Stimulated activated CD8-positive, alpha-beta memory T cell treated with anti-CD3 and anti-CD28 coated beads, Interleukin-4, amount 100 ng/mL, for 4 hours (primary cell): ENCODE measurements at places on chromosomes 12 and 14.

GRCh38 chr12:114998750-114999128 is 314.8 kb upstream of the TBX3 start:
- DNase-seq: no peak

DNA sequence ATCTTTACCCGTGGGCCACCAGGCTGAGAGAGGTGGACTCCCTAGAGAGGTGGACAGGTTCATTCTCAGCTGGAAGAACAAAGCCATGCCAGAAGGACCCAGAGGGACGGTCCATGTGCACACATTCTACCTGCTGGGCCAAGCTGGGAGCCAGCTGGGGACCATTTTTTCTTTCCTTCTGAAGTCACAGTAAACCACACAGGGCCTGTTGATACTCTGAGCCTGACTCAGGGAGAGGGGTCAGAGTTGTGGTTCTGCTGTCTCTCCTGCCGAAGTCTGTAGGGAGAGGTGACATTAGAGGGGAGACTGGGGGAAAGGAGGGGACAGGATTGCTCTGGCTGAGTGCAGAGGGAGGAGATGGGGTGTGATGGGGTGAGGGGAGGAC is 148.6 kb downstream of the TSPAN9 start:
- DNase-seq: no peak

GRCh38 chr14:64060648-64061096 is 207.9 kb downstream of the SYNE2 start:
- DNase-seq: no peak

GRCh38 chr14:56855891-56856461 is 45.7 kb upstream of the OTX2 start:
- DNase-seq: no peak

- DNase-seq: no peak
Measured at GRCh38 chr14:77543637-77544334, 45.2 kb upstream of the ISM2 start.

DNA sequence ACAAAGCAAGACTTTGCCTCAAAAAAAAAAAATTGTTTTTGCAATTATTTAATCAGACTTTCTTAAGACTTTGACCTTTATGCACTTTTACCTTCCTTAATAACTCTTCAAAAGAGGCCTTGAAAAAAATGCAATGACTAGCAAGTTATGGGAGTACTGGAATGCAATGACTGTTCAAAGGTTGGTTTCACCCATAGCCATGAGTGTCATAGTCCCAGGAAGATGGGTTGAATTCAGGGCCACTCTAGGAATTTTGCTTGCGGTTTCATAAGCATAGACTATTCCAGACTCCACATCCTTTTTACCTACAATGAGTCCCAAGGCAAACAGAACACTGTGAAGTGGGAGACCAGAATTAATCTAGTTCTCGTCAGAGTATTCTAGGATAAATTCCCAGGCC is 29.4 kb upstream of the DENND5B start:
- DNase-seq: no peak

- no peak for DNase-seq
Measured at GRCh38 chr12:127595506-127595905, 671.5 kb upstream of the TMEM132C start.

GRCh38 chr12:2551412-2551900 is 243.3 kb upstream of the FKBP4 start:
- DNase-seq: no peak

DNA sequence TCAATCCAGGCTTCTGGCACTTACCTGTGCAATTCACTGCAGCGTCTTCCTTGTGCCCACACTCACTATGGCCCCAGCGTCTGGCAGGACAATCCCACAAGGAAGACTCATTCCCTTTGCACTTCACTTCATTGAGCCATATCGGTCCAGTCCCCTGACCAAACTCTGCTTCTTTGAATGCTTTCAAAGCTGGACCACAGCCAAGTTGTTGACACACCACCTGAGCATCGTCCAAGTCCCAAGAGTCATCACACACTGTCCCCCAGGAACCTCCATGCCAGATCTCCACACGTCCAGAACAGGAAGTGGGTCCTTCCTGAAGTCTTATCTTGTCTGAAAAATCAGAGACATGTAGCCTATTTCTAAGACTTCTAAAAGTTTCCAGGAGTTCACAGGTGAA is 20.2 kb downstream of the CD163 start:
- DNase-seq: no peak

DNA sequence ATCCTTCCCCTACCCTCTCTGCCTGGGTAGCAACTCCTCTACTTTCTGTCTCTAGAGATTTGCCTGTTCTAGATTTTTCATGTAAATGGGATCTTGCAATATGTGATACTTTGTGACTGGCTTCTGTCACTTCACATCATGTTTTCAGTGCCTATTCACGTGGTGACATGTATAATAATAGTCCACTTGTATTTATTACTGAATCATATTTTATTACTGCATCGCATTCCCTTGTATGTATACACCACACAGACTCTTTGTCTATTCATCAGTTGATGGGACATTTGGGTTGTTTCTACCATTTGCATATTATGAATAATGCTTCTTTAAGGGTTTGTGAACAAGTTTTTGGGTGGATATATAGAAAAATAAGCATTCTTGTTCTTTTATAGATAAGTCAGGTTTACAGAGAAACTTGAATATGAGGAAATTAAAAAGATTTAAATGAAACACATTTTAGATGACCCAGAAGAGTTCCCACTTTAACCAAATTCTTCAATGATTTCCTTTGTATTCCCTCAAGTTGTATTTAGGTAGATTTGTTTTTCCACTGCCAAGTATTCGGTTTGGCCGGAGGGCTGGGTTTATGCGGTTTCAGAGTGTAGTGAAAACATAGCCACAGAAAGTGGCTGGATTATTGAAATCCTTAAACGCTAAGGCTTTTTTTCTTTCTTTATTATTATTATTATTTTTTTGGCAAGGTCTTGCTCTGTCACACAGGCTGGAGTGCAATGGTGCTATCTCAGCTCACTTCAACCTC is 178.7 kb upstream of the TMTC1 start:
- no peak for DNase-seq
